ENCODE measurements at places on chromosomes 6 and 20. TPM values are rescaled to one million over a fixed set of nuclear protein-coding genes. Genes with fewer than 3 reads are reported as not detected.

DNA sequence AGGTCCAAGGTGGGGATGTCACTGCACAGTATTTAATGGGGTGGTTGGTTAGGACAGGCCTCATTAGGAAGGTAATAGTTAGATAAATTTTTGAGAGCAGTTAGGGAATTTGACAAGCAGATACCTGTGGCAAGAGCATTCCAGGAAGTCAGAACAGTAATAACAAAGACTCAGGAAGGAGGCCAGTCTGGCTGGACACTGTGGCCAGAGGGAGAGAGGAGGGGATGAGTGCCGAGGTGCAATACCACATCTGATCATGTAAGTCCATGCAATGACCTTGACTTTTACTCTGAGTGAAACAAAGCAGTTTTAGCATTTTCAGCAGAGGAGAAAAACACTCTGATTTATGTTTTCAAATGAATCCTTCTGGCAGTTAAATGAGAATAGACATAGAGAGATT, 990.7 kb upstream of the FLRT3 start:
- H3K27me3 ChIP-seq, result no peaks in the 10 kb centered on the region
- H3K36me3 ChIP-seq, result no peaks in the 10 kb centered on the region
- DNase-seq, result no peak
- H3K4me3 ChIP-seq, result no peak overlapping the region

DNA sequence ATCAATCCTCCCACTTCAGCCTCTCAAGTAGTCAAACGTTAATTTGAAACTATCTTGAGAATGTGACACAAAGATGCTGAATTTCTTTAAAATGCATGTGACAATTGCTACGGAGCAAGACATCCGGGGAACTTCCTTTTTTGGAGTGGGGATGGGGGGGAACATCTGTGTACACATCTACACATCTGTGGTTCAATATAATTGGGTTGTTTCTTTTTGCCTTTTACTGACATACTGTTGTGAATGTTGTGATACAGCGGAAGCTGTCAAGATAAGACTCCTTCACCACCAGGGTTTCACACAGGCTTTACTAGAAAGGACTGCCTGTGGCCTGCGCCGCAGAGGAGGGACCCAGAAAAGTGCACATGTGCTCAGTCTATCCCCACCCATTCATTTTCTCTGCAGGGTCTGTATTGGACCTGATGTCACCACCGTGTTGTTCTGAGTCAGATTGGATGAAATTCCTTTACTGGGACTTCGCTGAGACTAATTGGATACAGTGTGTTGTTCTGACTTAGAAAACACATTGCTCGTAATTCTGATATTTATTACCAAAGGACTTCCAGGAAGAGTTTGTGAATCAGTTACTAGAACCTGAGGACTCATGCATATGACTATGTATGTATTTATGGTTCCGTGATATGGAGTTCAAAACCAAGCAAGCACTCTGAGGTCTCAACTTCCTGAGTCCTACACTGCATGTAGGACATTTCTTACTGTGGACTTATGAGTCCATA, 98.7 kb upstream of the SGK1 start:
- peaks cover 51% of the 10 kb centered on the region for H3K4me1 ChIP-seq
- DNase-seq, result peak; percentile 45
- no peak overlapping the region for H3K4me3 ChIP-seq

DNA sequence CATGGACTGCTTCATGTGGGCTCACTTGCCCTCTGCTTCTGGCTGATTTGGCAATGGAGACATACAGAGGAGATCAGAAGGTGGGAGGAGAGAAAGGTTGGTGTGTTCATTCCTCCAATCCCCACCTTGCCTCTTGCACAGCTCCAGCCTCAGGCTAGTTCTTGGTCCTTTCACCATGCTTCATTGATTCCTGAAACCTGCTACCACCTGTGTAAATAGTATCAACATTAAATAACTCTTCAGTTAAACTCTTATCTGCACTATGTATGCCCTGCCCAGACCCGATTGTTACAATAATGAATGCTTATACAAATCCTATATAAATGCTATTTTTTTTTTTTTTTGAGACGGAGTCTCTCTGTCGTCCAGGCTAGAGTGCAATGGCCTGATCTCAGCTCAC, 174.5 kb downstream of the CD83 start:
- H3K36me3 ChIP-seq, result no peaks in the 10 kb centered on the region
- no peak overlapping the region for H3K27ac ChIP-seq
- no peaks in the 10 kb centered on the region for H3K4me1 ChIP-seq
- H3K27me3 ChIP-seq, result no peaks in the 10 kb centered on the region

- no peak for DNase-seq
- H3K36me3 ChIP-seq, result no peaks in the 10 kb centered on the region
- H3K4me3 ChIP-seq, result no peak overlapping the region
- no peaks in the 10 kb centered on the region for H3K4me1 ChIP-seq
- H3K27me3 ChIP-seq, result no peaks in the 10 kb centered on the region
- H3K27ac ChIP-seq, result no peak overlapping the region
These were observed 10.5 kb downstream of the CRISP3 start for GRCh38 chr6:49733680-49734079.

GRCh38 chr6:87110636-87111035, 15.7 kb upstream of the CGA start:
- H3K36me3 ChIP-seq, result no peaks in the 10 kb centered on the region
- no peaks in the 10 kb centered on the region for H3K27me3 ChIP-seq
- peak; percentile 50 for DNase-seq
- no peak overlapping the region for H3K4me3 ChIP-seq
- no peak overlapping the region for H3K27ac ChIP-seq

DNA sequence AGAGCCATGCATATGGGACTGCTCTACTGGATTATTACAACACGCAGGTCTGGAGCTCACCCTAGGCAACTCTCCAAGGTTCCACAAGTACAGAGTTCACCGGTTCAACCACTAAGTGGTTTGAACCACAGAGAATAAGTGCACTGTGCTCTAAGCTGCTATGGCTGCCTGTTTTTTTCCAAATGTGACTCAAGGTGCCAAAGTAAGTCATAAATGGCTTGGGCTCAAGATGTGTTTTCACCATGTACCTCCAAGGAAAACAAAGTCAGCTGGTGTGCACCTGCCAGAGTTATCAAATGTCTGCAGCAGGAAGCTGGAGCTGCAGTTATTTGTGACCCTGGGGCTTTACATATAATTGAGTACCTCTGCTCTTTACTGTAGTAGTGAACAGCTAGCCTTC, 76.7 kb downstream of the PREP start:
- H3K27ac ChIP-seq, result no peak overlapping the region
- H3K27me3 ChIP-seq, result no peaks in the 10 kb centered on the region
- no peak for DNase-seq

- H3K4me3 ChIP-seq, result no peak overlapping the region
- peaks cover 31% of the 10 kb centered on the region for H3K4me1 ChIP-seq
- no peak for DNase-seq
- no peak overlapping the region for H3K27ac ChIP-seq
- peaks cover 6% of the 10 kb centered on the region for H3K36me3 ChIP-seq
- no peaks in the 10 kb centered on the region for H3K27me3 ChIP-seq
These were observed 4.0 kb downstream of the QKI start for GRCh38 chr6:163418311-163419029.

The SSTR4 gene
- polyA plus RNA-seq, result not detected

DNA sequence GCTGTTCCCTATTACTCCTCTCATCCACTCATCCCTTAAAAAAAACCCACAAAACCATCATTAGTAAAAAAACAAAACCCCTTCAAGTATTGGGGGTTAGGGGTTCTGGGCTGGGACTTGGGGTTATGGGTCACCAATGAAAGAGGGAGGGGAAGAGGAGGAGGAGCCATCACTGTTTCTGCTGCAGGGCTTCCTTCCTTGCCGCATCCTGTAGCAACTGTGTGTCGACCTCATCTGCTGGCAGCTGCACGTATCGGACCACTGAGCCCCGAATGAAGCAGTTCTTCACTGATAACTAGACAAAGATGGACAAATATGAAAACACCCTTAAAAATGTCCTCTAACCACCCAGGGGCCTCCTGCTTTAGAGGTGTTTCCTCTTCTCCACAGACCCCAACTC, 2.0 kb upstream of the VARS1 start:
- H3K4me1 ChIP-seq, result peaks cover 27% of the 10 kb centered on the region
- no peaks in the 10 kb centered on the region for H3K27me3 ChIP-seq
- no peak overlapping the region for H3K4me3 ChIP-seq
- H3K36me3 ChIP-seq, result no peaks in the 10 kb centered on the region
- no peak for DNase-seq

Data from CD14-positive monocyte (primary cell).